CD4-positive, alpha-beta T cell treated with Interleukin-12 subunit alpha and Interleukin-12 subunit beta, for 1 hour (primary cell): ENCODE measurements at places on chromosomes 13 and 19.
A peak's percentile ranks its signal among the peaks of the same experiment; 100 is the strongest.

DNA sequence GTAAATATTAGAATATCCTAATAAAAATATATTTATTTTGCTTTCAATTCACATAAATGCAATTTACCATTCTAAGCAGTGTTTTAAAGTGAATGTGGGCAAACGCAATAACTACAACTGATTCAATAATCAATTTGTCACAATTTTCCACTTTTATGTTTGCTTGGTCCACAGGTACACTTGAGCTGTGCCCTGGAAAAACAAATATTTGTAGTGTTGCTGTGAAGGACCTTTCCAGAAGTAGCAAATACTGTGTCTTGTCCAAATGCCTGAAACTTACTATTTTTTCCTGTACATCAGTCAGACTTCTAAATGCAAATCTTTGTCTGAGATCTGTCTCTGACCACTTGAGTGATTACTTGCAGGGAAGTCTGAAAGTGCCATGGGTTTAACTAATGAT, 845.8 kb upstream of the SLITRK5 start:
- no peak for DNase-seq

GRCh38 chr19:18942692-18943091, 1.7 kb upstream of the HOMER3 start:
- no peak for DNase-seq

DNA sequence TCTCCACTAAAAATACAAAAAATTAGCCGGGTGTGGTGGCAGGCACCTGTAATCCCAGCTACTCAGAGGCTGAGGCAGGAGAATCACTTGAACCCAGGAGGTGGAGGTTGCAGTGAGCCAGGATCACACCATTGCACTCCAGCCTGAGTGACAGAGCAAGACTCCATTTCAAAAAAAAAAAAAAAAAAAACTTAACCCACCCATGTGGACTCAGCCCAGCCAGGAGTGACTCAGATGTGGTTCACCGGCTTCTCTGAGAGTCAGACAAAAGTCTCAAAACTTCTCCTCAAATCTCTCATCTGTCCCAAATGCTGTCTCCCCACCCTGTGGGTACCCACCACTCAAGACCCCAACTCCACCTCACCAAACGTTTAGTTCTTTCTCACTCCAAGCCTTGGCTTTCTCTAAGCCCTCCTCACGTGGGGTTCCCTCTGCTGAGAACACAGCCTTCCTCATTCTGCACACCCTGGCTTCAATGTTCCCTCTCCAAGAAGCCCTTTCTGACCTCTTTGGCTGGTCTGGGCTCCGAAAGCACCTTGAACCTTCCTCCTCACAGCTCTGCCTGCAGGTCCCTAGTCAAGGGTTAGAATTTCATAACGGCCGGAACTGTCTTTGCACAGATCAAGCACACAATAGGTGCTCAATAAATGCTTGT, 11.1 kb upstream of the RAB3A start:
- DNase-seq, result no peak

DNA sequence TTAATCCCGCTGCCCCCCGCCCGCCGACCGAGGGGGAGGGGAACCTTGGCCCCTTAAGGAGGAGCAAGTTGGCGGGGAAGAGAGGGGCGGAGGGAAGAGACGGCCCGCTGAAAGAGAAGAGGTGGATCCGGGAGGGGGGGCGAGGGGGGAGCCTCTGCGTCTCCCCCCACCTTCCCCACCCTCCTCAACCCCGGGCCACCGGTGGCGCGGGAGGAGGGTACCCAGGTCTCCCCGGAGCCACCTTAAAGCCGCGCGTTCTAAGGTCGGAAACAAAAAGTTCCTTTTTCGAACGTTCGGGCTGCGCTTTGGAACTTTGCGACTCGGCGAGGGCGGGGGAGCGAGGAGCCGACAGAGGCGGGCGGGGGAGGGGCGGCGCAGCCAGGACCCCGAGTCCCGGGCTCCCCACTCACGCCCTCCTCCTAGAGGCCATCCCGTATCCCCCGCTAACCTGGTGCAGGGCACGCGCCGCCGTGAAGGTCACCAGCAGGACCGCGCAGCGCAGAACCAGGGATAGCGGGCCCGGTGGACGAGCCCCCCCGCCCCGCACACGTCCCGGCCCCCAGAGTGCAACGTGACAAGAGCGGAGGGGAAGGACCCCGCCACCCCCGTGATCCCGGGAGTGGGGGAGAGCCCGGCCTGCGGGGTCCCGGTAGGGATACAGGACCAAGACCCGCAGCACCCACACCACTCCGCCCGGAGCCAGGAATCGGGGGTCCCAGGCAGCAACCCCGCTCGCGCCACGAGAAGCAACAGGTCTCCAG, 659 bp downstream of the ERF start:
- peak; percentile 78 for DNase-seq

GRCh38 chr19:29596080-29596727, 9.9 kb upstream of the POP4 start:
- DNase-seq, result no peak

DNA sequence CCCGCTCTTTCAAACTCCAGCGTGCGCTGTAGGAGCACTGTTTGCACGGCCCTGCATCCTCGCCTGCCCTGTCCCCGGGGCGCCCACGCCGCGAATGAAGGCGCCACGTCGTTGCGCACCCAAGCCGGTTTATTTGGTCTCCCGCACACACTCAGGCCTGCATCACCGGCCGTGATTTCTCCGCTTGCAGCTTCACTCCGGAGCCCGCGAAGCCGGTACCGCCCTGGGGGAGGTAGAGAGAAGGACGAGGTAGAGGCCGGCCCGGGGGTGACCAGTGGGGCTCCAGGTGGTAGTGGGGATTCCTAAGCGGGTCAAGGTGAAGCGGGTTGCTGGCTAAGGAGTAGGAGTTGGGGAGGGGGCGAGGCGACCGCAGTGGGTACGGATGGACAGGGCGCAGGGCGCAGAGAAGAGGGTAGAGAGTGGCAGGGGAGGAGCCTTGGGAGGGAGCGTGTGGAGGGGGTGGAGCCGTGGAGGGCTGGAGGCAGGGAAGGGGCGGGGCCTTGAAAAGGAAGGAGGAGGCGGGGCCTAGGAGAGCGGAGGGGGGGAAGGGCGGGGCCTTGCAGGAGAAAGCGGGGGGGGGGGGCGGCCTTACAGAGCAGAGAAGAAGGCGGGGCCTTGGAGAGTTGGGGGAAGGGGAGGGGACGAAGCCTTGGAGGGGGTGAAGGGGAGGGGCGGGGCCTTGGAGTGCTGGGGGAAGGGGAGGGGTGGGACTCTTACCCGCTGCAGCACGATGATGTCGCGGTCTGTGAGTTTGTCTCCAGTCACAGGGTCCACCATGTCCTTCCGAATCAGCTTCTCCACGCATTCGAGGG, 24.6 kb downstream of the NOSIP start:
- peak; percentile 85 for DNase-seq

DNA sequence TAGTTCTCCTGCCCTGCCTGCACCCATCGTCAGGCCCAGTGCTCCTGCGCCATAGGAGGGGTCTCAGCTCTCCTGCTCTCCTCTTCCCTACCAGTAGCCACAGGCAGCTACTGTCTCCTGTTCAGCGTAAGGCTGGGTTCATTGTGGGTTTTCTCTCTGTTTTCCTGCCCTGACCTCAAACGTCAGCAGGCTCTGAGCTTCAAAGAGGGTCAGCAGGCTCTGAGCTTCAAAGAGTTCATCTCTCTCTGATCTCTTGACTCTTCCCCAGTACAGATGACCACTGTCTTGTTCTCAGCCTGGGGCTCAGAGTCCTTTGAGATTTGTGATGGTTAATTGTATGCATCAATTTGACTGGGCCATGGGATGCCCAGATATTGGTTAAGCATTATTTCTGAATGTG, 4.6 kb upstream of the CPB2 start:
- DNase-seq, result no peak

DNA sequence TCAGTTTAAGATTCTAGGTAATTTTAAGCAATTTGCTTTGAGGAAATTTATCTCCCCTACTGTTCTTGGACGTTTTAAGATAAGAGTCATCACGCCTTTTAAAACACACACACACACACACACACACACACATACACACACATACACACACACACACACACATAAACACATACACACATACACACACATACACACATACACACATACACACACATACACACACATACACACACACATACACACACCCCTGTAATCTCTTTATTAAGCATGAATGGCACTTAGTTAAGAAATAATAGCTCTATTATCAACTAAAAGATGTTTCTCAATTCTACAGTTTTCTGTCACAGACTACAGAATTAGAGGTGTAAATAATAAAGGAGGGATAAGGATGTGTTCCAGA, 49.2 kb downstream of the EFNB2 start:
- no peak for DNase-seq

GRCh38 chr19:42401365-42402303, 11.5 kb upstream of the CNFN start:
- DNase-seq, result peak; percentile 74

DNA sequence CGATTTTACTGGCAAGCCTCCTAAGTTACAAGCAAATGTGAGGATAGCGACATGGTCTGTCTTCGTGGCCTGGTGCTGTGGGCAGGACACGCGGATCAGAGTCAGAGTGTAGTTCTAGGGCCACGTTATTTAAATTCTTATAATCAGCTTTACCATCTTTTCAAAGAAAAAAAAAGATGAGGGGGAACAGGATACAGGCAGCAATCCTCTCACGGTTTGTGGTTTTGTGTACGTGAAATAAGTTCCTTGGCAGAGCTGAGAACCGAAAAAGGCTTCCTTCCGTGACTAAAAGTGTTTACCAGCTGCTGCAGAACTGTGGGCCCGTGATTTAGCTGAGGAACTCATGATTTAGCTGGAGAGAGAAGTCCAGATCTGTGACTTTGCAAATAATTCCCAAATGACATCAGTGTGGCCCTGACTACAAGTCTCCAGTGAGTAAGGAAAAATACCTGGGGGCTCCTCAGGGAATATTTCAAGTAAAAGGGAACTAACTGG, 27.2 kb downstream of the RCBTB2 start:
- peak; percentile 76 for DNase-seq

DNA sequence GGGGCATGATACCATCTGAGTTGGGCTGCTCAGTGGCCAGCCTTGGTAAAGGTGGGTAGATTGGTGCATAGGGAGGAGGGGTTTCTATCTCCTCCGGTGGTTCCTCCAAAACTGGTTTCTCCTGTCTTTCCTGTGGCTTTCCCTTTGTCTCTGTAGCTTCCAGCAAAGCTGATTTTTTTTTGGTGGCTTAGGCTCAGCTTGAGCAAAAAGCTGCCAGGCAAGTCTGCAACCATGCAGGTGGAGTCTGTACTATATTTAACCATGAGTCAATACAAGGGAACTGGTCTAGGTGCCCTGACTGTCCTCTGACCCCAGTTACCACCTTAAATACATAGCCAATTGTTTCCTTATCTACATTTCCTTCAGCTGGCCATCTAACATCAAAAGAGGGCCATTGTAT, 64.0 kb upstream of the ZNF681 start:
- no peak for DNase-seq
